ENCODE measurements at places on chromosomes 11 and 22. TPM values are rescaled to one million over a fixed set of nuclear protein-coding genes. Genes with fewer than 3 reads are reported as not detected.

Gene KCNJ5
- total RNA-seq: 0.11 TPM

Gene CDON
- total RNA-seq: 159 TPM

Gene GAB4
- not detected for total RNA-seq

Gene EHF
- 1.0 TPM for total RNA-seq

Gene RNH1
- 81.7 TPM for total RNA-seq

Gene TMEM121B
- 1.1 TPM for total RNA-seq

Gene OR10A2
- total RNA-seq: not detected

Gene SLC39A13
- 69.5 TPM for total RNA-seq

DNA sequence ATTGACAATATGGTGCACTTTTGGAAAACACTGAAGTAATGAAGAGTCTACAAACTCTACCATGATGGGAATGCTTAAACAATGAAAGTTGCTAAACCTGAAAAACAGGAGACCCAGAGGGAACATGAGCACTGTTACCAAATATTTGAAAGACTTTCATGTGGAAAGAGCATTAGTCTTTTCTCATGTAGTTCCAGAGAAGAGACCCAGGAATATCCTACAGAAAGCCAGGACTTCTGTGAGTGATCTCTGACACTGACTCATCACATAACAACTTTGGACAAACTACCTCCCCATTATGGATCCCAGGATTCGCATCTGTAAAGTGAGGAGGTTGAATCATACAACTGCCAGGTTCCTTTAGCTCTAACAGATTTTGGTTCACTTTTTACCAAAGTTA, 62.2 kb downstream of the FAM181B start:
- no peaks in the 10 kb centered on the region for H3K27me3 ChIP-seq
- no peak for DNase-seq
- H3K36me3 ChIP-seq: no peaks in the 10 kb centered on the region
- no peak overlapping the region for H3K27ac ChIP-seq
- H3K4me3 ChIP-seq: no peak overlapping the region
- peaks cover 8% of the 10 kb centered on the region for H3K4me1 ChIP-seq

DNA sequence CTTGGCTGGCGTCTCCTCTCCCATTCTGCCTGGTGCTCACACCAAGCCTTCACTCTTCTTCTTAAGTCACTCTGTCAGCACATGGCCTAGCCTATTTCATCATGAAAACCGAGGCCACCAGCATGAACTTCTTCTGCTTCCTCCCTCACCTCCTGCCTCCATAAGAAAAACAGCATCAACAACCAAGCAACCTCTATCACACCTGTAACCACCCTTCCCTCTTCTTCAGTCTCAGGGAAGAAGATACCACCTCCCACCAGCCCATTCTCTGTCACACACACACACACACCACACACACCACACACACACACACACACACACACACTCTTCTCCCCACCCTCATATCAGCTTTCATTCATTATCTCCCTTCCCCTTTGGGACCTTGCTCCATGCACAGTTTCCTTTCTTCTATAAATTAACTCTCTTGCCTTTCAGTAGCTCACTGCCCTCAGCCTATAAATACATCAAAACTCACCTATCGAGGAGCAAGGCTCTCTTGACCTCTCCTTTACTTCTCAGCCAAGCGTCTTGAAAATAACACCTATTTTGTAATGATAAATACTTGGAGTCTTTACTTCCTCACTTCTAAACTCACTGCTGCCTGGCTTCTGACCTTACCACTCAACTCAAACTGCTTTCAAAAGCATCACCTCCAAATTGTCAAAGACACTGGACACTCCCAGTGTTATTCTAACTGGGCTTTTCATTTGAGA, 36.6 kb downstream of the SC5D start:
- H3K36me3 ChIP-seq: no peaks in the 10 kb centered on the region
- H3K4me1 ChIP-seq: no peaks in the 10 kb centered on the region
- no peak overlapping the region for H3K4me3 ChIP-seq
- H3K27ac ChIP-seq: no peak overlapping the region

DNA sequence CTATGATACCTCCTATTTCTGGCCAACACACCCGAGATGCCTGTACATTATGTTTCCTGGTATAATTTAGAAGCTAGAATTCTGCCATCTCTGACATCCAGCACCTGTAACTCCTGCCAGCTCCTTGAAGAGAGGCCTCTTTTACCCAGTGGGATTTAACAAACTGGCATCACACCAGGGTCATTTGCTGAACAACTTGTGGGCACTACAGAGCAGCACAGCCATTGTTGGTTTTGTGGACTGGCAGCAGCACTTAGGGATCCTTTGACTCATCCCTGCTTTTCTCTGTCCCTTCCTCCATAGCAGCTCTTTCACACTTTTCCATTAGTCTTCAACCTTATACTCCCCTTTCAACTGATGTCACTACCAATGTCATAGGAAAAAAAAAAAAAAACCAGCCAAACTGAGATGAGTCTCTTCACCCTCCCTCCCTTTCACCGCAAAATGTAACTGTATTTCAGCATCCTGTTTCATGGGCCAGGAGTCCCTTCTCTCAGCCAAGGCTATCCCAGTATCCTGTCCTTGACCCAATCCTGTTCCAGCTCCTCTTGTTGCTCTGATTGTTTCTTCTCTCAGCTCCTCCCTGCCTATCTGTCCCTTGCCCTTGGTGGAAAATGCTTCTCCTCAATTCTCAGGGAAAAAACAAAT, 68.7 kb downstream of the PPFIBP2 start:
- H3K27me3 ChIP-seq: no peaks in the 10 kb centered on the region
- DNase-seq: no peak
- H3K36me3 ChIP-seq: peaks cover 2% of the 10 kb centered on the region
- H3K27ac ChIP-seq: peak overlapping the region; percentile 18
- no peak overlapping the region for H3K4me3 ChIP-seq

DNA sequence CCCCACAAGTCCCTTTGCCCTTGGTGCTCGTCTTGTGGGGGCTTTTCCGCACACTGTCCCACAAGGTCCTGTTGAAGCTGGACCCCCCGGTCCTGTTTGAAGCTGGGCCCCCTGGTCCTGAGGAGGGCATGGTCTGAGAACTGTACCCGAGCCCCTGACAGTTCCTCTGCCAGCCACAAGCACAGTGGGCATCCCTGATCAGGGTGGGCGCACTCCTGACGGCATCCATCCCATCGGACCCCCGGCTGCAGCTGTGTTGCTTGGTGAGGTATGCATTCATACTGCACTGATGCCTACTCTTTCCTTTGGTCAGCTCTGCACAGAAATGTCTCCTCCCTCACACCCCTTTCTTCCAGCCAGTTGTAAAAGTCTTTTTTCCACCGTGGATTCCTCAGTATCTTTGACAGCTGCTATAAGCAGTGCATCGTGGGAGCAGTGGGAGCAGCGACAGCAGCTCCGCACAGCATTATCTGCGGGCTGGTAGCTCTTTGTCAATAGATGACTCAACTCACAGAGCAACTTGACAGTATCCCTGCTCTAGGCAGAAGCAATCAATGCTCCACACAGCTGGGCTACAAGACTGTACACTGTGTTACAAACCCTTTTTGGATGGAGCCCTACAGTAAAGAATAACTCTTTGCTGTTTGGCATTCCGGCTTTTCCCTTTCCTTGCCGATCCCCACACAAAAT, 1030.8 kb upstream of the CCDC90B start:
- H3K27ac ChIP-seq: no peak overlapping the region
- H3K36me3 ChIP-seq: no peaks in the 10 kb centered on the region
- peaks cover 3% of the 10 kb centered on the region for H3K27me3 ChIP-seq
- peaks cover 4% of the 10 kb centered on the region for H3K4me1 ChIP-seq
- no peak for DNase-seq
- no peak overlapping the region for H3K4me3 ChIP-seq

GRCh38 chr11:47464483-47464882, 15.5 kb upstream of the RAPSN start:
- no peaks in the 10 kb centered on the region for H3K27me3 ChIP-seq
- H3K27ac ChIP-seq: no peak overlapping the region
- H3K4me3 ChIP-seq: no peak overlapping the region
- H3K36me3 ChIP-seq: peaks cover 7% of the 10 kb centered on the region

DNA sequence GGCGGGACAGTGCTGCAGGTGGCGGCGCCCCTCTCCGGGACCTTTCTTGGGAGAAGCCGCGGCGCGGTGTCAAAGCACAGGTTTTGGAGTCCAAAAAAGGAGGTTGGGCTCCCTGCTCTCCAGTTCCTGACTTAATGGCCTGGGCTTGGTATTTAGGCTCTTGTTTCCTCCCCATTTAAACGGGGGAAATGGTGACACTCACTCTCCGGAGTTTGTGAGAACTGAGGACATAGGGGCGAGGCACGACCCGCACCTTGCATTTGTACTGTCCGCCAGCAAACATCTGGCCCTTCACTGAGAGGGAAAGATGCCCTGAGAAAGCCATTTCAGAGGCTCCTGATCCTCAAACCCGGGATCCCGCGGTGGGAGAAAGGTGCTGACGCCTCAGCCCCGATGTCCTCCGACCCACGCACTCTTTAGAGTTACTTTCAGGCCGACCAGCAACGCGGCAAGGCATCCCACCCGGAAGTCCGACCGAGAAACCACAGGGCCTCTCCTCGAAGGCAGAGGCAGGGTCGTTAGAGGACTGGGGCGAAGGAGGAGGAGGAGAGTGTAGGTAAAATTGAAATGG, 2.9 kb upstream of the WDR74 start:
- no peaks in the 10 kb centered on the region for H3K27me3 ChIP-seq
- H3K36me3 ChIP-seq: peaks cover 5% of the 10 kb centered on the region
- peaks cover 16% of the 10 kb centered on the region for H3K4me1 ChIP-seq
- H3K4me3 ChIP-seq: no peak overlapping the region

GRCh38 chr11:59666969-59667368, 1.9 kb downstream of the PATL1 start:
- peaks cover 2% of the 10 kb centered on the region for H3K27me3 ChIP-seq
- peak overlapping the region; percentile 91 for H3K4me3 ChIP-seq
- DNase-seq: no peak
- peaks cover 22% of the 10 kb centered on the region for H3K4me1 ChIP-seq
- peaks cover 11% of the 10 kb centered on the region for H3K36me3 ChIP-seq

- H3K4me1 ChIP-seq: peaks cover 18% of the 10 kb centered on the region
- no peak for DNase-seq
- no peak overlapping the region for H3K4me3 ChIP-seq
Observed at GRCh38 chr11:117441146-117441975, 113.7 kb downstream of the CEP164 start.

- H3K36me3 ChIP-seq: peaks cover 15% of the 10 kb centered on the region
- no peaks in the 10 kb centered on the region for H3K4me1 ChIP-seq
- no peak overlapping the region for H3K4me3 ChIP-seq
- no peak for DNase-seq
- no peak overlapping the region for H3K27ac ChIP-seq
Observed at GRCh38 chr11:10072142-10072541, 221.9 kb downstream of the SBF2 start.

- no peak for DNase-seq
- H3K4me3 ChIP-seq: no peak overlapping the region
- H3K4me1 ChIP-seq: no peaks in the 10 kb centered on the region
- peaks cover 13% of the 10 kb centered on the region for H3K36me3 ChIP-seq
Observed at GRCh38 chr11:14565845-14566244, 45.7 kb upstream of the PSMA1 start.

- no peak overlapping the region for H3K4me3 ChIP-seq
- no peaks in the 10 kb centered on the region for H3K27me3 ChIP-seq
- DNase-seq: no peak
- no peak overlapping the region for H3K27ac ChIP-seq
- H3K36me3 ChIP-seq: peaks cover 38% of the 10 kb centered on the region
Observed at GRCh38 chr11:108241330-108242037, 18.6 kb downstream of the ATM start.

GRCh38 chr11:44949160-44950030, 1.3 kb downstream of the TP53I11 start:
- no peak for DNase-seq
- peak overlapping the region; percentile 76 for H3K27ac ChIP-seq

DNA sequence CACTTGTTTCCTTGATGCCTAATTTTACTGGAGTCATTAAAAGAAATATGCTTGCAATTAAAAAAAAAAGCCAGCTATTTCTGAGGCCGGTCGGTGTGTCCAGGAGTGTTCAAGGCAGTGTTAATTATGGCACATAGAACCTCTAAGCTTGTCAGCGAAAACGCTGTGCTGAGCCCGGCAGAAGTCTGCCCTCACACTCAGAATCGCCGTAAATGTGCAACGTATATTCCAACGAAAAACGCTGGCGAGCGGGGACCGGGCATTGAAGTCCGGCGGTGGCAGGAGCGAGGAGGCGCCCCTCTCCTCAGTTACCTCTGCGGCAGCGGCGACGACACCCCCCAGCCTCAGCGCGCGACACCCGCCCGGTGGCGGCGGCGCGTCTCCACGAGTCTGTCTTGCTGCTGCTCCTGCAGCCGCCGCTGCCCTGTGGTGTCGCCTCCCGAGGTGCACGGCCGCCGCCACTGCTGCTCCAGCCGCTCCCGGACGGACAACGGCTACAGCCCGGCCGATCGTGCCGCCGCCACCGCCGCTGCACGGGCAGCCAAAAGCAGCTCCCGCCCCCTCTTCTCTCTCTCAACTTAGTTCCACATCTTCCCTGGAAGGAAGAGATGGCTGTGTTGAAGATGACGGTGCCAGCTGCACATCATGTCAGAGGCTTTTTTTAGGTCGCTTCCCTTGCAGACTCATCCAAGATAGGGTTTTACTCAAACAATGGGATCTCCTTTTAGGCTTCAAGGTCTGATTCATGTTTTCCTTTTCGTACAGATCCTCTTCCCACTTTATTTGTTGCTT, 56.0 kb downstream of the JAM3 start:
- DNase-seq: no peak
- H3K36me3 ChIP-seq: peaks cover 4% of the 10 kb centered on the region
- H3K27me3 ChIP-seq: peaks cover 37% of the 10 kb centered on the region
- peaks cover 17% of the 10 kb centered on the region for H3K4me1 ChIP-seq

- DNase-seq: no peak
- H3K36me3 ChIP-seq: no peaks in the 10 kb centered on the region
- peaks cover 18% of the 10 kb centered on the region for H3K4me1 ChIP-seq
- H3K27me3 ChIP-seq: no peaks in the 10 kb centered on the region
- H3K4me3 ChIP-seq: no peak overlapping the region
Observed at GRCh38 chr11:33930317-33931021, 38.6 kb upstream of the LMO2 start.

DNA sequence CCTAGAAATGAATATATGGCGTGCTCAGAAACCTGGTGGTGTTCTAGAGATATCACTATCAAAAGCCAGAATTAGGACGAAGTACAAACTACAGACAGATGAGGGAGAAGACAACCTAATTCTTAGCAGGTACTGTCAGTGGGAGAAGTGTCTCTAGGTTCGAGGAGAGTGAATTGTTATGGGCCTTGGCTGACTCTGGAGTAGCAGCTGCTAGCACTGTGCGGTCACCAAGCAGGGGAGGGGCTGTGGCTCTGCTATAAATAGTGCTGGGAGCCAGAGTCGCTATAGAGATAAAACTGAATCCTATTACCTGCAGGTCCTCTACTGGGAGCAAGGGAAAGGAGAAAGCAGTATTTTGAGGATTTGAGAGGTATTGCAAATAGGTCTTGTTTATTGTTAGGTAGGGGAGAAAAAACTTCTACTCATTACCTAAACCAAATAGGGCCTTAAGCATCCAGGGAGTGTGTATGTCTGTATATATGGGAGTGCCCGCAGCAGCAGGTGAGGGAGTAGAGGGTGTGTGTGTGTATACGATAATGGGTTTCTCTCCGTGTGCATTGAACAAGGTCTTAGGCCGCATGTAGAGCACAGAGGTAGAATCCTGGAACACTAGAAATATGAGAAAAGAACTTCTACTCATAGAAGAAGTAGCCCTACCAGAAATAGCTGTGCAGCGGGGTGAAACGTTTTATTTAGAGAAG, 2.2 kb downstream of the MADD start:
- no peaks in the 10 kb centered on the region for H3K27me3 ChIP-seq
- H3K4me1 ChIP-seq: peaks cover 33% of the 10 kb centered on the region
- H3K36me3 ChIP-seq: peaks cover 20% of the 10 kb centered on the region
- H3K4me3 ChIP-seq: peak overlapping the region; percentile 70
- H3K27ac ChIP-seq: no peak overlapping the region

- no peak overlapping the region for H3K4me3 ChIP-seq
- H3K36me3 ChIP-seq: no peaks in the 10 kb centered on the region
- no peaks in the 10 kb centered on the region for H3K4me1 ChIP-seq
Observed at GRCh38 chr11:109796253-109796652, 296.9 kb upstream of the ZC3H12C start.

All from mesothelial cell of epicardium (in vitro differentiated cells).